ENCODE measurements at places on chromosomes 7 and 10.

GRCh38 chr7:151631570-151631952 lies 111.9 kb upstream of the RHEB start:
- peak; percentile 18 for DNase-seq

DNA sequence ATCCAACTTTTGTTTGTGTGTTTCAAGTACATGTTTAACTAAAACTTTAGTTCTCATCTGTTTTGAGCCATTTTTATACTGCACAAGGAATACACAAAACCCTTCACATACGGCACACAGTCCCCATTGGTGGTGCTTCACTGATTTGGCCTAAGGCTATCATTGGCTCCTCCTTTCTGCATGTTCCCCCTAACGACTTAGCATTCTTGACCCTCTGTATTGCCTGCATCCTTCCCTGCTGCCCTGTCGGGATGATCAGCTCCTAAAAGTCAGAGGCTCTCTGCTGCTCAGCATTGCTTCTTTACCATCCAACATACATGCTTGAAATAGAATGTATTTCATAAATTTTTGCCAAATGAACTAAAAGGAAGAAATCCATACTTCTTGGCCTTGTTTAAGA lies 111.4 kb upstream of the ABCB5 start:
- DNase-seq: no peak

- DNase-seq: peak; percentile 68
Observed at GRCh38 chr10:32112055-32112454, 55.8 kb upstream of the KIF5B start.

DNA sequence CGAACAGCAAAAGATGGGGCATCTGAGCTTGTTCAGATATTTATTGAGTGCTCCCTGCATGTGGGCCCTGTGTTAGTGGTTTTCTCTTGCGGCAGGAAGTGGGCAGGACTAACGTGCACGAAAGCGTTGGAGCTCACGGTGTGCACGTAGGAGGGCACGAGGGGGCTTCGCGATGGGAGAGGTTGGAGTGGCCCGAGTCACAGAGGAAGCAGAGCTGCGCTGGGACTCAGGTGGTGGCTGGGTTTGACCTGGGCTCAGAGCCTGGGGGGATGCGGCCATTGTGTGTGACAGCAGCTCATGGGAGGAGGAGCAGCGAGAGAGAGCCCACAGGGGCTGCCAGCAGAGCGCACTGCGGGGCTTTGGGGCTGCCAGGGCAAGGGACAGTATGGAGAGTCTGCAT lies 7.7 kb downstream of the ZSCAN25 start:
- no peak for DNase-seq

GRCh38 chr7:3304131-3304530 lies 3.1 kb downstream of the SDK1 start:
- DNase-seq: no peak

DNA sequence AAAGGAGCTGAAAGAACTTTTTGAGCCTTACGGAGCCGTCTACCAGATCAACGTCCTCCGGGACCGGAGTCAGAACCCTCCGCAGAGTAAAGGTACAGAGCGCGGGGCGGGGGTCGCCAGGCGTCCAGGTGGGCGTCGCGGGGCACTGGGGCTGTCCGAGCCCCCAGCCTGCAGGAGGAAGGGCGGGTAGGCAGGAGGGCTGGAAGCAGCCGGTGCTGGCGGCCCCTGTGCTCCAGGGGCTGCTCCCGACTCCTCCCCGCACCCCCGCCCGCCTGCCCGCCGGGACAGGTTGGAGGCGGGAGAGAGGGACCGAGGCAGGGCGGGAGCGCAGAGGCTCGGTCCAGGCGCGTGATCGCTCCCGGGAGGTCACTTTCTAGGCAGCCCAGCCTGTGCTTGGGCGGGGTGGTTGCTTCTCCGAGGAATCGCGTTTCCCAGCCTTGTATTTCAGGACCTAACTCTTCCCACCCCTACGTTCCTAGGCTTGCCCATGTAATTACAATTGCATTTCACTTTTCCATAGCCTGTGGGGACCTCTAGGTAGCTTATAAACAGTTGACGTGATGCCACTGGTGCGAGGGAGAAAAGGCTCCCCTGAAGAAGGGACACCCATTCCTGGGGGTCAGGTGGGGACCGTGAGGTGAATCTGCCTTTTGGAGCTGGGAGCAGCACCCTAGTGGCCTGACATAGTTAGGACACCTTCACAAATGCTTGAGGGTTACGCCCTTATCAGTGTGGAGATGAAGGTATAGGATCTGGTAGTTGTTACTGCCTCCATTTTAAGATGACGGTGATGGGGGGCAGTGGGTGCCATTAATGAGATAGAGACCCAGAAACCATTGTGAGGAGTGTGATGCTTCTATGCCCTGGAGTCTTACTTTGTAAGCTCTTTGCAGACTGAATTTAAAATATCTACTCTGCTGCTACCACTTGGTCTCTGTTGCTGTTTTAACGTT lies 148.2 kb downstream of the CELF2 start:
- DNase-seq: no peak

- no peak for DNase-seq
Observed at GRCh38 chr10:100775386-100775785, 30.0 kb downstream of the PAX2 start.

GRCh38 chr7:77661816-77662215 lies 34.4 kb upstream of the RSBN1L start:
- DNase-seq: no peak

DNA sequence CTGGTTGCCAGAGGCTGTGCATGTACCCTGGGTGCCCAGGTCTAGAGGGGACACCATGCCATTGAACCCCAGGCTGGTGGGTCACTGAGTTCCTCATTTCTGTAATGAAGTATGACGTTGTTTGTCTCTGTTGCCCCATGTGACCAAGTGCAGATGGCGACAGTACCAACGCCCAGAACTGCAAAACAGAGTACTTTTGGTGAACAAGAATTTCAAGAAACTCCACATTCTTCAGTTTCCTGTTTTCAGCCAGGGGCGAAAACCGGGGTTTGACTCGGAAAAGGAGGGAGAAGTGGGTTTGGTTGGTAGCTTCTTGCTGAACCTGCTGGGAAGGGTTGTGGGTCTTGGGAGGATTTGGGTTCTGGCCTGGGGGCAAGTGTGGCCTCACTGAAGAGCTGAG lies 18.2 kb downstream of the CYP17A1 start:
- DNase-seq: no peak

Measured in SW 1271 (cell line).